Activated CD4-positive, alpha-beta T cell treated with anti-CD3 and anti-CD28 coated beads, Interleukin-2, amount 50 U/mL, for 4 hours (primary cell): ENCODE measurements at places on chromosomes 5 and 9.

DNA sequence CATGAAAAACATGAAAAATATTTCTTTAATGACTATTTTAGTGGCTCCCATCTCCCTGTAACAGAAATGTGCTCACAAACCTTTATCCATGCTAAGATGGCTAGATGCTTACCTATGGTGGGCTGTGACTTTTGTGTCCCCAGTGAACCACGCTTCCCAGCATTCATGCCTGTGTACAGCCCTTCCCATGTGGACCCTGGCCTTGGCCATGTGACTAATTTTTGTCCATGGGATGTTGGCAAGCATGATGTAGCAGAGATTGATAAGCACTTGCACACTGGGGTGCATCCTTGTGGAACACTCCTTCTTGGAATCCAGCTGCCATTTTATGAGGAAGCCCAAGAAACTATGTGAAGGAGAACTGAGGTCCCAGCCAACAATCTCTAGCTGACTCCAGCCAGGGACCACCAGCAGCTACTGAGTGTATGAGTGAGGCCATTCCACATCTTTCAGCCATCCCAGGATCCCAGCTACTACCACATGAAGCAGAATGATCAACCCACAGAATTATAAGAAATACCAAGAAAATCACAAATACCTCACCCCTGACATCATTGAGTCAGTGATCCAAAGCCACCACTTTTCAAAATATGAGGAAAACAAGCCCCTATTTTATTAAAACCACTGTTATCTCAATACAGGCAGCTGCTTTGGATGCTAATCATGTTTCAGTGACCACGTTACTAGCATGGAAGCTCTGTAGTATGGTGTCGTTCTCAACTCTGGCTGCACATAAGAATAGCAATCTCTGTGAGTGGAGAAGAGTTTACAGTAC is 16.1 kb upstream of the RAI14 start:
- no peak for DNase-seq

DNA sequence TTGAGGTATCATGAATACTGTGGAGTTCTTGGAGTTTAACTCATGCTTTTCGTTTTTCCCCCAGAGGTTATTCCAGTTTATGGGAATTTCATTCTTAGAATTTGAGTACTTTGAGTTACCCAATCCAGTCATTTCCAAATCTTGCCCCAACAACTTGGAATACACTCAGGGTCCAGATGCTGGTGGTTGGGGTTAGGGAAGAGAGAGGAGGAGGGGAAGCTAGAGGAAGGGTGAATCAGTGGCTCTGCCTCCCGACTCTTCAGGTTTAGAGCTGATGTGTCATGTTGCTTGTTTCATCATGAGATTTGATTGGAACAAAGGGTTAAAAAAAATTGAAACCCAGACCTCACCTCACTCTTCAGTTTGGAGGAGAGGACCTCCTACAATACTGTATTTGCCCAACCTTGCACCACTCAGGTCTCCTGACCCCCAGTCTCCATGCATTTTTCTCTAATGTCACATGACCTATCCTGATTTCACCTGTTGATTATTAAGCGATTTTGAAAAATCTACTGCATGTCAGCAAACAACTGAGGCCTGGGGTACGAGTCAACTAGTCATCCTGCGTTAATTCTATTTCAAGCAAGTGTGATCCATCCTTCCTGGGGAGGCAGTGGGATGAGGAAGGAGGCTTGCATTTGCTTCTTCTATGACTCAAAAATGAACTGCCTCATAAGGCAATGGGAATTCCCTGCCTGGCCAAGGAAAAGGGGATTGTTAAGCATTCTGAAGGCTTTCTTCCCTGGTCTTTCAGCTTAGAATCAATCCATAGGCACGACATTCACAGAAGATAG is 6.2 kb upstream of the SLC1A3 start:
- DNase-seq, result no peak

DNA sequence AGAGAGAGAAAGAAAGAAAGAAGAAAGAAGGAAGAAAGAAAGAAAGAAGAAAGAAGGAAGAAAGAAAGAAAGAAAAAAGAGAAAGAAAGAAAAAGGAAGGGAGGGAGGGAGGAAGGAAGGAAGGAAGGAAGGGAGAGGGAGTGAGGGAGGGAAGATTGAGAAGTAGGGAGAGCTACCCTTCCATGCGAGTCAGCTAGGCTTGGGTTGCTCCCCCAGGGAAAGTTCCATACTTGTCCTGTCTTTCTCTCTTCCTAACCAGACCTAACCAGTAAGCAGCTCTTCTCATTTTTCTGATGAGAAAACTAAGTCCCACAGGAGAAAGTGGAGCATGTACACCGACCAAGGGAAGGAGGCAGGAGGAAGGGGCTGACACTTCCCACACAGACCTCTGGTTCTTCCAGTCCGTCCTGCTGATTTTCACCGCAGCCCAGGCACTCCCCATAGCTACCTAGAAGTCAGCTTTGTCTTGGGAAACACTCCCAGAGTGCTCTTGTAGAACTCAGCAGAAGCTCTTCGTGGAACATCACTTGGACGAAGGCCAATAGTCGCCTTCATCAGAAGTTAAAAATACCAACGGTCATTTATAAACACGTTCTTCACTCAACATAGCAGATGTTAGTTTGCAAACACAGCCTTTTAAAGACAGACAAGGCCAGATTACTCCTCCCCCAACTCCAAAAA is 29.0 kb upstream of the ENTREP1 start:
- no peak for DNase-seq

GRCh38 chr9:69572611-69573010 is 99.6 kb downstream of the APBA1 start:
- no peak for DNase-seq

- DNase-seq, result no peak
Measured at GRCh38 chr9:131739133-131739958, 530 bp downstream of the RAPGEF1 start.

GRCh38 chr5:136620016-136620419 is 254.7 kb upstream of the TRPC7 start:
- no peak for DNase-seq

GRCh38 chr9:20771729-20772128 is 87.7 kb downstream of the FOCAD start:
- no peak for DNase-seq

GRCh38 chr9:113657765-113658544 is 194.4 kb downstream of the RGS3 start:
- peak; percentile 80 for DNase-seq

GRCh38 chr9:105822814-105823213 is 128.5 kb downstream of the TMEM38B start:
- DNase-seq, result no peak

DNA sequence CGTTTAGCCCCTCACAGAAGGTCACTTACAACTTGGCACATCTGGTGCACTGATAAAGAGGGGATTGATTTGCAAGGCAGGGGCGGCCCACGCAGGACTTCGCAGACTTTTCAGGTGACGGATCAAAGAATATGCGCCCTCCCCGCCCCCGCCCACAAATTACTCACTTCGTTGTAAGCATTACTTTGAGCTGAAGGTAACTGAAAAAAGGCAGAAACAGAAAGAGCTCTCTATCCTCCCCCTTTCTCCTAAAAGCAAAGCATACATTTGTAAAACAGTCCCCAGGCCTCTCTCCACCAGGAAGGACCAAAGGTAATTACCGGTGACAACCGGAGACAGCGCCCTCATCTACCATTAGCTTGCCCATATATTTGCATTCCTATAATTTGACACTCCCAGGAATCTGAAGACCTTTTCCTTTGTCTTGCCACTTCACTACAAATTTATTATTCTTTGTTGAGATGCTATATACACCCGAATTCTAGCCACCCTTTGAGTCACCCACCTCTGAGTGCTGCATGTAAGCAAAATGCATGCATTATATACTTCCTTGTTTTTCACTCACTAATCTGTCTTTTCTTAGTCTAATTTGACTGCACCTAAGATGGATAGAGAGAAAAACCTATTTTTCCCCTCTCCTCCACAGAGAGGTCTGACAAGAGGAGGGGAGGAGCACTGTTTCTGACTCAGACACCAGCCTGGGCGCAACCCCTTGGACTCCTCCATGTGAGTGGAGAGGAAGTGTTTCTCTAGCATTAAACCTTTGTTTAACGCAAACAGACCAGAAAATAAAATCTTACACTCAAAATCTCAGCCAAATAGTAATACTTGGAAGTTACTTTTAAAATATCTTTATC is 74.7 kb upstream of the SPIN1 start:
- peak; percentile 52 for DNase-seq

DNA sequence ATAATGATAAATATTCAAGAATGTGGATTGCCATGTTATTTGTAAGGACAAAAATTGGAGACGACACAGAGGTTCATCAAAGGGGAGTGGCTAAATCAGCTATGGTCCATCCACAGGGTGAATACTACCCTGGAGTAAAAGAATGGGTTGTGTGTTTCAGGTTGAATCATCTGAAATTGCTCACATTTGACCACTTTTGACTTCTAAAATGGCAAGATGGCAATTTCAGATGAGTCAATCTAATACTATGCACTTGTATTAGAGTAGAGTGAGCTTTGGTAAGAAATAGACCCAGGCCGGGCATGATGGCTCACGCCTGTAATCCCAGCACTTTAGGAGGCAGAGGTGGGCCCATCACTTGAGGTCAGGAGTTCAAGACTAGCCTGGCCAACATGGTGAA is 131.8 kb downstream of the GAPVD1 start:
- DNase-seq, result no peak

DNA sequence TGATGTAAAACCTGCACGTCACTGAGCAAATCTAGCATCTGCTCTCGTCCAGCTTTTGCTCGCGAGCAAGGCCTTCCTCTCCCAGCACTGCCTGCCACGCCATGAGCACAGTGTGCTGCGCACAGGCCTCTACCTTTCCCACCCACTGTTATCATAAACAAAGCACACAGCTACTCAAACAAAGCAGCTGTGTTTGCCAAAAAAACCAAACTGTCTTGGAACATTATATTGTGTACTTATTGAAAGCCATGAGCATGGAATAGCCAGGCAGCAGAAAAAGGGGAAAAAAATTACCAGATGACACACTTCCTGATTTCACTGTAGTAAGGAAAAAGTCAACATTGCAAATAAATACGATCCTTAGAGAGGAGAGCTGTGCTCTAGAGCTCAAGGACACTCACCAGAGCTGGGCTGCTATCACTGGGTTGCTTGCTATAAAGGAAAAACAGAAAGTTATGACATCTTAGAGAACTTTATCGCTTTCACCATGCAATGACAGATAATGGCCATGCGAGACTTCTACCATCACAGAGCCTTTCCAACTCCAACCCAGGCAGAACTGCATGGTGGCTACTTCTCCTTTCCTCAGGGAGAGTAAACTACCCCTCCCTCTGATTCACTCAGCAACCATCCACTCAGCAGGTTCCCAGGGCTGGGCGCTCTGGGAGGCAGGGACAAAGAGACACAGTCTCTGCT is 69.6 kb downstream of the EPB41L4B start:
- no peak for DNase-seq

DNA sequence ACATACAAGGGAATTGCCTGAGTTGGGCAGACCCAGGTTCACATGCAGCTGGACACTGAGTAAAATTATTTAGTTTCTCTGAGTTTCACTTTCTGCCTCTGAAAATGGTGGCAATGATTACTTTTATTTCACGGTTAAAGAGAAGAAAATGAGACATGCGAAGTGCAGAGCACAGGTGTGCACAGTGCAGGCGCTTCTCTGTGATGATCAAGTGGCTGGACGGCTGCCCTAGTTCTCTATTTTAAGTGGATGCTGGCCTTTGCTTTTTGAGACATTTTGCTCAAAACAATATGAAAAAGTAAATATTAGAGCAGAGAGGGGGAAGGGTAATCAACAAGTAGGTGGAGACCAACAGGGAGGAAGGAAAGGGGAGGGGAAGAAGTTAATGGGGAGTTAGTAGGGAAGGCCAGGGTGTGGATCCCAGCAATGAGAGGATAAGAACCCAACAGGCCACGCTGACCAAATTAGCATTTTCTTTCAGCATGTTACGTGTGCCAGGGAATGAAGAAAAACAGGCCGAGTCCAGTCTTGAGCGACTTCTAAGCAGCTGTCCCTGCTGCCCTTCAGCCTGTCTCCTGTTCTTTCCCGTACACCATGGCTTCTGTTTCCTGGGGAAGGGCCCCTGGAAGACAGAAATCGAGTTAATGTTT is 16.1 kb downstream of the SNX18 start:
- DNase-seq, result no peak

- no peak for DNase-seq
Measured at GRCh38 chr5:139043157-139043905, 154.8 kb downstream of the SIL1 start.

GRCh38 chr5:73278693-73279092 is 105.7 kb downstream of the TMEM174 start:
- no peak for DNase-seq

DNA sequence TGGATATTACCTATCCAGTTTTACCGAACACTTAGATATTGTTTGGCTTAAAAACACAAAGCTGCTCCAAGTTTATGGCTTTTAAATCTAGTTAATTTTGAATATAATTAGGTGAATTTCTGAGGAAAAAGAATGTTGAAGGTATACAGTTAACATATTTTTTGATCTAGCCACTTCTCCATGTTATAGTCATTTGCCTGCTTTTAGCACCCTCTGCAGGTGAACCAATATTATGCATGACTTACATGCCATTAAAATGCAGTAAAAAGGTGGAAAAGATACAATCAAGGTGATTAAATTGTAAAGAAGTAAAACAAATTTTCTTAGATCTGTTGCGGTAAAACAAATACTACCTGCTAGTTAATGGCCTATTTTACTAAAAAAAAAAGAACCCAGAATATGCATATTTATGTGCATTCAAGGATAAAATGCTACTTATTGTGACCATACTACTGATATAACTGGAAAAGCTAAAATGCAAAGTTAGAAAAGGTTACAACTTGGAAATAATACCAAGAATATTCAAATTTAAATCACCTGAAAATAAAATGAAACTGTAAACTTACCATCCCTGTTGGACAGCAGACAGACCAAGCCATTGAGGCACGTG is 132.1 kb downstream of the AP3B1 start:
- no peak for DNase-seq

DNA sequence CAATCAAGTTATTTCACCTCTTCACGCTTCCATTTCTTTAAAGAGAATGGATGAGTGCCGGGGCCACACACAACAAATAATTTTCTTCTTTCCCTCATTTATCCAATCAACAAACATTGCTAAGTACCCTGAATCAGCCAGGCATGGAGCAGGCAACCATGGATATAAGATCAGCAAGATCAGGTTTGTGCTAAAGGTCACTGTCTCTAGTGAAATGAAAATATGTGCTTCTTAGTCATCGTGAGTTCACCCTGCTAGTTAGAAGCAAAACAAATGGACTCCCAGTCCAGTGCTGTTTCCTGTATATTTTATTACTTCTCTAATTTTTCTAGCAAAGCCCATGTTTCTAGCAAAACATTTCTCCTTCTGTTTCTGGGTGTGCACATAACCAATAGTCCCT is 629.2 kb downstream of the BNC2 start:
- DNase-seq, result no peak

- DNase-seq, result no peak
Measured at GRCh38 chr9:7360513-7360912, 439.1 kb downstream of the DMAC1 start.
